ENCODE measurements at places on chromosomes 5 and 9.

- peak; percentile 36 for DNase-seq
Measured at GRCh38 chr5:68285851-68286611, 70.5 kb downstream of the PIK3R1 start.

- DNase-seq = no peak
Measured at GRCh38 chr9:38358390-38359296, 33.9 kb upstream of the ALDH1B1 start.

DNA sequence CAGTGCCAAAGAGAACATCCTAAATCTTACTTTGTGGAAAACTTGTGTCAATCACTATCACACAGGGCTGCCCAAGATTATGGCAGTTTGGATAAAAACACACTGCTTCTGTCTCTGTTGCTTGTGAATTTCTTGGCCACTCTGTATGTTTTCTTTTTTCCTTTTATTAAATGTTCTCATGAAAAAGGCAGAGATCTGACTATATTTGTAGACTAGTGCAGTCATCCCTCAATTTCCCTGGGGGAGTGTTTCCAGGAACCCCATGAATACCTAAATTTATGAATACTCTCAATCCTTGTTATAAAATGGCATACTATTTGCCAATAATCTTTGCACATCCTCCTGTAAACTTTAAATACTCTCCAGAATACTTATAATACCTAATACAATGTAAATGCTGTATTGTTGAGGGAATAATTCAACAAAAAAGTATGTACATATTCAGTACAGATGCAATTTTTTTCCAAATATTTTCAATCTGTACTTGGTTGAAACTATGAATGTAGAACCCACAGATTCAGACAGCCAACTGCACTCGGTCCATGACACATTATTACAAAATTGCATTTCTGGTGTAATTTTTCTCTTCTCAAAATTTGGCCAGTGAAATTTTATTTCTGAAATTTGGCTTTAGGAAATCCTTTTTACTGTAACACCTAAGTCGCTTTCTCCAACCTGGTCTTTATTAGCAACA, 391.9 kb upstream of the PRR16 start:
- no peak for DNase-seq

- DNase-seq = no peak
Measured at GRCh38 chr9:20310024-20310423, 312.3 kb downstream of the MLLT3 start.

DNA sequence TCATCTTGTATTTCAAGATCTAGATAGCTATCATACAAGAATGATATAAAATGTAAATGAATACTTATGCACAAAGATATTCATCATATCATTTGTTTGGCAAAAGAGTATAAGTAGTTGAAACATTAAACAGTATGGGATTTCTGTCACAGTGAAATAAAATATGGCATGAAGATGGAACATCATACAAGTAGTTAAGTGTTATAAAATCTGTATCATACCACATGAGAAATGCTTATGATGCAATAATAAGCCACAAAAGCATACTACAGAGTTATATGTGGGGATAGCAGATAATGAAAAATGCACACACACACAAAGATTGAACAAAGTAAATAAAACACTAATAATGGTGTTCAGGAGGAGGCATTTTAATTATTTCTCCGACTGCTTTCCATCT, 838.0 kb upstream of the DMAC1 start:
- no peak for DNase-seq

GRCh38 chr5:134577796-134578577, 52.5 kb downstream of the JADE2 start:
- DNase-seq = peak; percentile 82

GRCh38 chr5:170296036-170296934, 1.3 kb downstream of the LCP2 start:
- no peak for DNase-seq

Measured in GM20000 (cell line).